Ovary (tissue), 10 donors: ENCODE measurements at places on chromosomes 13 and 19. TPM values are rescaled to one million over a fixed set of nuclear protein-coding genes. Genes with fewer than 3 reads are reported as not detected.

CACNA1A gene
- 0.85 TPM for polyA plus RNA-seq

ZSCAN4 gene
- 0.07 TPM for polyA plus RNA-seq

CYP2A7 gene
- 0.67 TPM for polyA plus RNA-seq

ZNF415 gene
- polyA plus RNA-seq = 9.1 TPM

CGB2 gene
- polyA plus RNA-seq = not detected

ALKBH6 gene
- polyA plus RNA-seq = 17.7 TPM

PABPC3 gene
- polyA plus RNA-seq = 0.08 TPM

ATXN8OS gene
- not detected for polyA plus RNA-seq

ADPRHL1 gene
- polyA plus RNA-seq = 2.2 TPM

METTL21C gene
- polyA plus RNA-seq = 0.35 TPM

TDRD3 gene
- polyA plus RNA-seq = 22.0 TPM

KLK2 gene
- polyA plus RNA-seq = not detected

SIGLEC14 gene
- 0.27 TPM for polyA plus RNA-seq

MAST1 gene
- polyA plus RNA-seq = 2.4 TPM

UBE2L5 gene
- polyA plus RNA-seq = not detected

CEACAM3 gene
- 0.62 TPM for polyA plus RNA-seq

ONECUT3 gene
- polyA plus RNA-seq = not detected

FUT2 gene
- 0.23 TPM for polyA plus RNA-seq

FUT3 gene
- polyA plus RNA-seq = 0.04 TPM

NOVA2 gene
- 1.5 TPM for polyA plus RNA-seq

ZNF626 gene
- 15.6 TPM for polyA plus RNA-seq

DLEU7 gene
- 0.28 TPM for polyA plus RNA-seq

CBY2 gene
- not detected for polyA plus RNA-seq

FFAR2 gene
- polyA plus RNA-seq = 0.32 TPM

ZNF541 gene
- polyA plus RNA-seq = 1.8 TPM

NCR1 gene
- polyA plus RNA-seq = 0.33 TPM
